NCI-H2171 (cell line): ENCODE measurements at places on chromosomes 4 and X.

DNA sequence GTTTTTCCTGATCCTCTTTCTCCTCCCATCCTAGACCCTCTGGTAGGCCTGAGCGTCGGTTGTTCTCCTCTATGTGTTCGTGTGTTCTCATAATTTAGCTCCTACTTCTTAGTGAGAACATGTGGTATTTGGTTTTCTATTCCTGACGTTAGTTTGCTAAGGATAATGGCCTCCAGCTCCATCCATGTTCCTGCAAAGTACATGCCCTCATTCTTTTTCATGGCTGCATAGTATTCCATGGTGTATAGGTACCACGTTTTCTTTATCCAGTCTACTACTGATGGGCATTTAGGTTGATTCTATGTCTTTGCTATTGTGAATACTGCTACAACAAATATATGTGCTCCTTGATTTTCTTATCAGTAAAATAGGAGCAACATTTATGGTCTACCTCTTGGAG lies 146.8 kb upstream of the PTCHD1 start:
- no peak for DNase-seq

- DNase-seq, result no peak
These were observed 566.8 kb upstream of the AADAT start for GRCh38 chr4:170656506-170656905.

GRCh38 chr4:165826166-165826565 lies 46.9 kb upstream of the TLL1 start:
- no peak for DNase-seq

DNA sequence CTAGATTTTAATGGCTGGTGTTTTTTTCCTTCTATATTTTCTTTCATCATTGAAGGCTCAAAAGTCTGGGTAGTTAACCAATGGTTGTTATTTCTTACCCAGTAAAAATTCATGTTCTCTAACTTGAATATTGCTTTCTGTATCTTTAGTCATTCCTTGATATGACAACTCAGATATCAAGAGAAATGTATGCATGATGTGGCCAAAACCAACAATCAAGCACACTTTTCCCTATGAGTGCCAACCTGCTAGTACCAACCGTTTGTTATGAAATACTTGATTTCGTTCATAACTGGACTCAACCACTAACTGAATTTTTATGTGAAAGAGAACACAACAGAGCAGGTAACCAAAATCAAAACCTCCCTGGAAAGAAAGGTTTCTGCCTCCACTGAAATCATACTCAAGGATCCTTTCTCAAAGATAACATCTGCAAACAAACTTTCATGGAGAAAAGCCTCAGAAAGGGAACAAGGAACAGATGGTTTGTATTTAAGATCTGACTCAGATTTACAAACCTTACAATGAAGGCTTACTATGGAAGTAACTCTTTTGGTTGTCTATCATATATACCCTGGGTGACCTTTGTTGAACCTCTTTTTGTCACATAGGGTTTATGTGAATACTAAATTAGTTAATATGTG lies 8.3 kb upstream of the VEGFC start:
- no peak for DNase-seq

DNA sequence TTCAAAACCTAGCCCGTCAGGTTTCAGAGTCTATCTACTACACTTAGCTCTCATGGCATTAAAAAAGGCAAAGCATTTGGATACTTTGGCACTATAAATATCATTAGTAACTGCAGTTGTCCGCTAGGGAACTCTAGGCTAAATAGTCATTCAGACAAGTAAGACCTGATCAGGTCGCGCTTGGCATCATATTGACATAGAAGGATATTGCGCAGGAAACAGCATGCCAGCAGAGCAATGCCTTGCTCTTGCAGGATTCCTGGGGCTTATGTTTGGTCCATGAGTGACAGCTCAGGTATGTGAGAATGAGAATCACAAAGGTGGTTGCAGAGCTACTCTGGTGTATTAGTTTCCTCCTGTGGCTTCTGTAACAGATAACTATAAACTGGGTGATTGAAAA lies 62.7 kb downstream of the KDM6A start:
- DNase-seq, result no peak

- DNase-seq, result no peak
These were observed 124.9 kb downstream of the IQCM start for GRCh38 chr4:149690726-149691125.

DNA sequence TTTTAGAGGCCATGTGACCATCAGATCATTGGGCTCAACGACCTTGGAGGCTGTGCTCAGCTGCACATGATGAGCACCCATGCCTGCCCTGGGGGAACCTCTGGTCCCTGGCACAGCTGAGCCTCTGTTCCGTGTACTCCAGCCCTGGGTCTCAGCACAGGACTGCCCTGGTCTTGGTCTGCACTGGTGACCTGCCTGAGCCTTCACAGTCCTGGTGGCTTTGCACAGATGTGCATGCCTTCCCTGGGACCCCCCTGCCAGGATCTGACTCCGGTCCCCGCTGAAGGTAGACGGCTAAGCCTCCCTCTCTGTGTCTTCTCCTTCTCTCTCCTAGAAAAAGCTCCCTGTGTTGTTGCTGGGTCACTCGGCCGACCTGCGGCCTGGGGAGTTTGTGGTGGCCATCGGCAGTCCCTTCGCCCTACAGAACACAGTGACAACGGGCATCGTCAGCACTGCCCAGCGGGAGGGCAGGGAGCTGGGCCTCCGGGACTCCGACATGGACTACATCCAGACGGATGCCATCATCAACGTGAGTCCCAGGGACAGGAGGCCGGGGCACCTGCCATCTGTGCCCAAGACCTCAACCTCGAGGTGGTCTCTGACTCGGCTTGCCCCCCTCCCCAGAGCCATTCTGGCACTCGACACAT lies 21.6 kb downstream of the HTRA3 start:
- no peak for DNase-seq

- no peak for DNase-seq
These were observed 1.1 kb upstream of the EDNRA start for GRCh38 chr4:147479786-147480185.

GRCh38 chr4:170038769-170039168 lies 12.6 kb upstream of the MFAP3L start:
- DNase-seq, result no peak

GRCh38 chr4:39658756-39659155 lies 20.1 kb upstream of the SMIM14 start:
- no peak for DNase-seq

GRCh38 chr4:181858741-181859140 lies 384.5 kb upstream of the TENM3 start:
- no peak for DNase-seq

GRCh38 chrX:48475296-48475695 lies 703 bp upstream of the FTSJ1 start:
- no peak for DNase-seq

GRCh38 chr4:169184236-169184635 lies 86.5 kb downstream of the SH3RF1 start:
- no peak for DNase-seq

DNA sequence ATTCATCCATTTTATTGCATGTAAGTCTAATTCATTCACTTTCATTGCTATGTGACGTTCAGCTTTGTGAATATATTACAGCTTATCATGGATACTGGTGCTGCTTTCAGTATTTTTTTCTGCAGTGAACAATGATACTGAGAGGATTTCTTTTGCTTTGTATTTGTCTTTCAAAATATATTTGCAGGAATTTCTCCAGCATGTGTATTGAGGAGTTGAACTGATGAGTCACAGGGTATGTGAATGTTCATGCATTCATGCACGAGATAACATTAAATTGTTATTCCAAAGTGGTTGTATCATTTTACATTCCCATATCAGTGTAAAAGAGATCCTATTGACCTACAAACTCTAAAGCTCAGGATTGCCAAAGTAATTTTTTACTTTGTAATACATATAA lies 283.8 kb upstream of the ARSJ start:
- no peak for DNase-seq

DNA sequence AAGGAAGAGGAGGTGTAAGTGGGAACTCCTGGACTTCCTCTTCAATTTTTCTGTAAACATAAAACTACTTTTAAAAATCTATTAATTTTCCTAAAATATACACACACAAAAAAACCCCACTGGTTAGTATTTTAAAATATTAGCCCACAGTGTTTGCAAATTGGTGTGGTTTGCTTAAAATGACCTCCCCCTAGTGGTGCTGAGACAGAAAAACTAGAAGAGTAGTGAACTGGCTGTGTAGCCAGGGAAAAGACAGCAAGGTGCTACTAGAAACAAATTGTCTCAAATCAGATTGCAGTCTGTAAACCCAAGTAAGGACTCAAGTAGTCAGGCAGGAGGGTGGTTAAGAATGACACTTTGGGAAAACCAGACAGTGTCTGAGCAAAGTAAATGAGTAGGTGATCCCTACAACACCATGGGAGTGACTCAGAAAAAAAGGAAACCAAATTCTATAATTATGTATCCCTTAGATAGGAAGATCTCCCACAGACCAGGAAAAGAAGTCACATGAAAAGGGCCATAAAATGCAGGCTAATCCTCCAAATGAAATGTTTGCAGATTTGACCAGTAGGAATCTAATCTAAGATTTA lies 26.0 kb downstream of the AMTN start:
- DNase-seq, result no peak

DNA sequence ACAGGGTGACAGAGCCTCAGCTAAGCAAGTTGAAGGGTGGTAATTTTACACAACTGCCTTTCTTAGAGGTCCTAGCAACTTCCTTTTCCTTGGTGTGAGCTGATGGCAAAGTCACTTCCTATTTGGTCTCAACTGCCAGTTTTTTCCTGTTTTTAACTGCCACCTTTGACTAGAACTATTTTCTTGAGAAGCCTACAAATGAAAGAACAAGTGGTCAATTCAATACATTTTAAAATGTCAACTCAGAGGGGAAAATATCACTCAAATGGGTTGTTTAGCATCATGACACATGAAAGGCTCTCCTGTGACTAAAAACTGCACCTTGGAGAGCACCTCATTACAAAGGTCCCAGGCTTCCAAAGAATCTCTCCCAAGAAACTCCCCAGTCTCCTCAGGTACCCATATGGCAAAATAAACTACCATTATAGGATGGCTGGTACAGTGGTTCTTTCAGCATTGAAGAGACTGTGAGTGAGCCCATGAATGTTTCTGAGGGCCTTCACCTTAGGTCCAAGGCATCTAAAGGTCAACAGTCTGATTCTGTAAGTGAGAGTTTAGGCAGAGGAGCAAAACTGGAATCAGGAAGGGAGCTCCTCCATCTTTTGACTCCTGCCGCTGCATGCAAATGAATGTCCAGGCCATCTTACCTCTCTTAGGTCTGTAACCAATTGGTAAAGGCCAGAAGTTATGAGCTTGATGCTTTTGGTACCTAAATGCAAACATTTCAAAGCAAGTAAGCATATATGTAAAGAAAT lies 5.5 kb upstream of the STK26 start:
- DNase-seq, result no peak
